ENCODE measurements at places on chromosomes 2 and 18.

DNA sequence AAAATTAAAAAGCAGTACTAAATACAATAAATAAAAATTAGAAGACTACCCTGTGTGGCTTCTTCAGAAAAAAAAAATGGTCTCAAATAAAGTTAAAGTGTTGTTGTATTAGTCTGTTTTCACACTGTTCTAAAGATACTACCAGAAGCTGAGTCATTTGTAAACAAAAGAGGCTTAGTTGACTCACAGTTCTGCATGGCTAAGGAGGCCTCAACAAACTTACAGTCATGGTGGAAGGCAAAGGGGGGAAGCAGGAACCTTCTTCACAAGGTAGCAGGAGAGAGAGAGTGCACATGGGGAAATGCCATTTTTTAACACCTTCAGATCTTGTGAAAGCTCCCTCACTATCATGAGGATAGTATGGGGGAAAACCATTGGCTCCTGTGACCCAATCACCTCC is 612.8 kb downstream of the RNF144A start:
- no peak for ATAC-seq

GRCh38 chr2:74399785-74400184 is 19.7 kb upstream of the DCTN1 start:
- ATAC-seq = no peak

DNA sequence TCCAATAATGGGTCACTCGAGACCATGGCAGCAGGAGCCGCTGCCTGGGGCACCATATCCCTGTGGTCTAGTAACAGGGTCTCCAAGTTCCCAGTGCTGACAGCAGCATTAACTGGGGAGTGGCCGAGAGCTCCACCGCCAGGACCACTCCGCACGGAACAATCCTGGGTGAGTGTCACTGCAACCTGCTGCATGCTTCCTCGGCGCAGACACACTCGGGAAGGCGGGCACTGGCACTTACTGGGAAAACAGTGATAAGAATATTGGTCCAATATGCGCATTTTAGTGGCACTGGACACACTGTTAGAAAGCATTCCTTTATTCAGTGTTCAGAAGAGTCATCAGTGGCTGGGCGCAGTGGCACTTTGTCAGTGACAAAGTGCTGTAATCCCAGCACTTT is 29.7 kb downstream of the FAM228A start:
- ATAC-seq = no peak

DNA sequence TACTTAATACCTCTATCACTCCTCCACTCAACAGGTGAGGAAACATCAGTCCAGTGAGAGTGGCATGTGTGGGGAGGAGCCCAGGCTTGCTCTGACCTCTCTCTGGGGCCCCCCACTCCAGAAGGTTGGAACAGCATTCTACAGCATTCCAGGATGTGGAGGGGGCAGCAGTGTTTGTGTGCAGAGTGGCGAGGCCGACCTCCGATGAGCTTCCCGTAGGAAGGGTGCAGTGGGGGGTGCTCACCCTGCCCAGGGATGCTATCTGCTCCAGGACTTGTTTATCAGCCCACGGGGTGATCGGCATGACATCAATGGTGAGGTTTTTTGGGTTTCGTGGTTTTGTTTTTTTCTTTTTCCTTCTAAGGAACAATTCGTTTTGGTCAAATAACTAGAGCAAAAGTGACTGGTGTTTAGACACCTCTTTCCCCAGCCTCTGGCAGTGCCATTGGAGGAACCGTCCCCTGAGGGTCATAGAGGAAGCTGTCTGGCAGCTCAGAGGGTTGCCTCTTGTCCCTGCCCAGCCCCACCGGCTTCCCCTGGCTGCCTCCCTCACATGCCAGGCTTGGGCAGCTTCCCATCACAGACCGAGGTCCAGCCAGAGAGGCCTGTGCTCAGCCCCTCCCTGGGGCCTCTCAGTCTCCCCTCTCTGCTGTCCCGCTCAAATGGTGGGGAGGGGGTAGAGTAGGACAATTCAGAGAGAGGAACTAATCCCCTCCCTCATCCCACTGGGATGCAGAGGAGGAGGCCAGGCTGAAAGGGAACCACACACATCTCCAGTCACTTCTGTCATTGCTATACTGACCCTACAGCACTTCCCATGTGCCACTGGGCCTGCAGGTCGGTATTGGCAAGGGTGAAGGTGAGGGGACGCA is 96.5 kb downstream of the ZFP36L2 start:
- ATAC-seq = no peak

GRCh38 chr2:127000937-127001336 is 102.2 kb downstream of the TEX51 start:
- no peak for ATAC-seq

- ATAC-seq = no peak
These were observed 324.8 kb downstream of the ALK start for GRCh38 chr2:29596584-29596983.

- no peak for ATAC-seq
These were observed 34.9 kb upstream of the APCDD1 start for GRCh38 chr18:10419420-10420103.

DNA sequence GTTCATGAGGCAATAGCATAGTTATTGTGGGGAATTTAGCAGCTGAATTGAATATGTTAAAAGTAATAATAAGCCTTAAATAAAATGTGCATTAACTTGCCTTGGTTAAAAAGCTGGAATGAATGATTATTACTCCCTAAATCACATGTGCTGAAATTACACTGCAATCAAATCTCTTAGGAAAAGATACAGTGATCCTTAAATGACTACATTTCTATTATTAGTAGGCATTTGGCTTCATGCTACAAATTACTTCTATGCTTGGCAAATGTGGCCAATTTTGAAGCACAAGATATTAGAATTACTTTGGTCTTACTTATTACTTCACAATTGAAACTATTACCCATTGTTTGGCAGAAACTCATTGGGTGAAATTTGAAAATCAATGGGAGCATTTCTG is 5.4 kb downstream of the RND3 start:
- ATAC-seq = no peak

GRCh38 chr2:76808732-76809131 is 713.4 kb downstream of the LRRTM4 start:
- no peak for ATAC-seq

DNA sequence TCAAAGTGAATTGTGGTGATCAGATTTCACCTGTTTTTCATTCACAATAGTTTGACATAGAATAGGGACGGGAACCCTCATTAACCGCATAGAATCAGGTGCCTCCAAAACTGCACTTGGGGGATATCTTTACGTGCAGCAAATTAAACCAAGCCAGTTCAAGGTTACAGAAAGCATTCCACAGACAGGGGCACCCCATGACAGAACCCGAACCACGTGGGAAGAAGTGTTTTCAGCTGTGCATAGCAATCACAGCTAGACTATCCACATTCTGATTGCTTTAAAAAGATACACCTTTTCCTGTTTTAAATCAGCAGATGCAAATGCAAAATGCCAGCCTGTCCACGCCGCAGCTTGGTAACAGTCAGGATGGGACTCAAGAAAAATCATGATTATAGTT is 205.8 kb downstream of the ANAPC1 start:
- ATAC-seq = no peak

DNA sequence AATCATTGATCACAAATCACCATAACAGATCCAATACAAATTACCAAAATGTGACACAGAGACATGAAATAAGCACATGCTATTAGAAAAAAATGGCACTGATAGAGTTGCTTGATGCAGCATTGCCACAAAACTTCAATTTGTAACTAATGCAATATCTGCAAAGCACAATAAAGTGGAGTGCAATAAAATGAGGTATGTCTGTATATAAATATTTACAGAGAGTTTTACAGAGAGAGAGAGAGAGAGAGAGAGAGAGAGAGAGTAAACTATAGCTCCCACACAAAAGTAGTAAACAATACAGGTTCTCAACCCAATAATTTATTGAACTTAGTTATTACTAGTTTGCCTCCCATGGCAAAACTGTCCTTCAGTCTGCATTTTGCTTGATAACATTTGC is 1807.0 kb downstream of the SUCLG1 start:
- ATAC-seq = no peak

GRCh38 chr2:25714740-25715139 is 41.4 kb upstream of the DTNB start:
- ATAC-seq = no peak

DNA sequence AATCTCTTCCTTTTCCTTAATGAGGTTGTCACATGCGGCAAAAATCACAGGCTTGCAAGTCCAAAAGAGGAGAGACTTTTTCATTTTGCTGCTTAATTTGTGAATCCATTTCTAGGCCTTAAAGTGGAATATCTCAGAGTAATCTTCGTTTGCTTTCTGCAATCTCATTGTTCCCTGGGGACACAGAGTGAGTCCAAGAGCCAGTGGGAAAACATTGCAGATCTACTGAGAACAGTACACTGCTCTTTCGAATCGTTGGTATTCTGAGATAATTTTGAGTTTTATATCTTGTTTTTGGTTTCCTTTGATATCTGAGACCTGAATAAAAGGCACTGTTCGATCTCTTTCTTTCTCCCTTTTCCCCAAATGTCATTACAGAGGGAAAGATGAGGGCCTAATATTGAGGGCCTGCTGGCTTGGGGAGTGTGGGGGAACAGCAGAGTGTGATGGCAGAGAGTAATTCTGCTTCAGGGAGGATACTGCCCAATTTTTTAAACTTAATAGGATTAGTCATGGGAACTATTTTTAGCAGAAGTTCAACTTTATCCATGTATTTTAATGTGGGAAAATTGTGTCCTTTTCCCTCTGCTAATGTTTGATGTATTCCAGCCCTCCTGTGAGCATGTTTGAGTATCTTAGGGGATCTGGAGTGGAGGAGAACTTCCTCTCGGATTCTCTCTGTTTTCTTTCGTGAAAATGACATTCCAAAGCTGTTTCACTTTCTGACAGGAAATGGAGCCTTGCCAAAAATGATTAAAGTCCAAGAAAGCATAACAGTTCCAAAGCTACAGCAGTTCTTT is 418.2 kb upstream of the ZEB2 start:
- peak; percentile 61 for ATAC-seq

DNA sequence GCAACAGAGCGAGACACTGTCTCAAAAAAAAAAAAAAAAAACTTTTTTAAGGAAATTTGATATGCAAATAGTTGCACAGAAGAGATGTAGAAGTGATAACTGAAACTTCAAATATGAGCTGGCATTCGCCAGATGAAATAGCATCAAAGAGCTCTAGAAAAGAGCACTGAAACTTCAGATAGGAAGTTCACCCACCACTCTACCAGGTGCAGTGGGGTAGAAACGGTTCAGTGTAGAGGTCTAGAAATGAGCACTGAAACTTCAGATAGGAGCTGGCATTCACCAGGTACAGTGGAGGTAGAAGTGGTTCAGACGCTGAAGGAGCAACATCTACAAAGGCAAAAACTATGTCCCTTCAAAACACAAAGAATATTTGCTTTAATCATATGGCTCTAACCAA is 9.0 kb upstream of the ONECUT2 start:
- ATAC-seq = no peak

DNA sequence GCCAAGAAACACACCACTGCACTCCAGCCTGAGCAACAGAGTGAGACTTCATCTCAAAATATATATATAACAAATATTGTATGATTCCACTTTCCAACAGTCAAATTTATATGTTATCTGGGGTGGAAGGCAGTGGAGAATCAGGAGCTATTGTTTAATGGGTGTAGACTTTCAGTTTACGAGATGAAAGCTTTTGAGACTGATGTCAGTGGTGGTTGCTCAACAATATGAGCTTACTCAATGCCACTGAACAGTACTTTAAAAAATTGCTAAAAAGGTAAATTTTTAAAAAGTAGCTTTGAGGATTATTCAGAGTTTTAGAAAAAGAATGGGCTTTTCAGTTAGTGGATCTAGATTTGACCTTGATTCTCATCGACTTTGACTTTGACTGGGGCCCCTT is 105.9 kb upstream of the ST6GAL2 start:
- ATAC-seq = no peak

GRCh38 chr2:194004590-194005206 is 1652.3 kb upstream of the SLC39A10 start:
- no peak for ATAC-seq

DNA sequence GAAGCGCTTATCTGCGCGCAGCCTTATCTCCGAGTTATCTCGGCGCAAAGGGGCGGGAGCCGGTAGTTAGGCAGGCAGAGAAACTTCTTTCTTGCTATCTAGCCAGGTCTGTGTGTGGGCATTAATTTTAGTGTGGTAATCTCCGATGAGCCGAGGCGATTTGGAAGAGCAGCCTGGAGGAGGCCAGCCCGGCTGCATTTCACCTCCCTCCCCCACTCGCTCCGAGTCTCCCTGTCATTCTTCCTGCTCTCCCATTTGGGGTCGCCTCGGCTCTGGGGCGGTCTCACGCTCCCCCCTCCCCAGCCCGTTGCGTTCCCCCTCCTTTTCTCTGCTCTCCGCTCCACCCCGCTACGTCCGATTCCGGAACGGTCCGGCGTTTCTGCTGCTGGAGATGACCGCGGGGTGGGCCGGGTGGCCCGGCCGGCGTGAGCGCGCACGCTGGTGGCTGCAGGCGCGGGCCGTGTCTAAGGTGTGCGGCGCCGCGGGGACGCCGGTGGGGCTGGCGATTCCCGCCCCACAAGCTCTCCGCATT is 566 bp downstream of the GATA6 start:
- peak; percentile 26 for ATAC-seq

GRCh38 chr2:79835911-79836310 is 323.1 kb downstream of the CTNNA2 start:
- no peak for ATAC-seq

- no peak for ATAC-seq
These were observed 105.5 kb downstream of the BCL11A start for GRCh38 chr2:60447943-60448342.

DNA sequence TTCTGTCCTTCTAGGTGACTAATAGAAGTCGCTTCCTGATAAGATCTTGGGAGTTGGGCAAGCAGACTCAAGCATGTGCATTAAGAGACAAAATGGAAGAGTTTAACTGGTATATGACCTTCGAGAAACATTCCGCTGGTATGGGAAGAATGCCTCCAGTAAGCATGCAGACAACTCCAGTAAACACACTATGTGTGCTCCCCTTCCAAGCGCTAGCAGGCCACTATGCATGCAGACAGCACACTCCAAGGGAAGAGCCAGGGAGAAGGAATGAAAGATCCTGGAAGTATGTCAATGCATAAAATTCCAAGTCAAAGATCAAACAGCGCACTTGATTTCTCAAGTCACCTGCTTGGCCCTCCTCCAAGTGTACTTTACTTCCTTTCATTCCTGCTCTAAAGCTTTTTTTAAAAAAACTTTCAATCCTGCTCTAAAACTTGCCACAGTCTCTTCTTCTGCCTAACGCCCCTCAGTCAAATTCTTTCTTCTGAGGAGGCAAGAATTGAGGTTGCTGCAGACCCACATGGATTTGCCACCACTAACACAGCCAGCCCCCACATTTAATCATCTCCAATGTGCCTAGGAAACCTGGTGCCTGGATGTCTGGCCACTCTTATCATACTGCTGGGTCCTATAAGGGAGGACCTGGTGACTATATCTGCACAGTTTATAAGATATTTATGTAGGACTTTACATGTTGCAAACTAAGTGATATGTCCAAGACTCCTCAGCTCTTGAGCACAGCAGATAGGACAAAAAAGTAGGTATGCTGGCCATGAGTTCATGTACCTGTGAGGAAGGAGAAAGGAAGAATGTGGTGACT is 239.8 kb downstream of the PDE11A start:
- ATAC-seq = no peak

GRCh38 chr18:75100832-75101630 is 107.9 kb downstream of the PTGR3 start:
- ATAC-seq = no peak

- no peak for ATAC-seq
These were observed 9.5 kb downstream of the KLHL14 start for GRCh38 chr18:32763293-32763692.
